ENCODE measurements at places on chromosomes 6 and 20.

DNA sequence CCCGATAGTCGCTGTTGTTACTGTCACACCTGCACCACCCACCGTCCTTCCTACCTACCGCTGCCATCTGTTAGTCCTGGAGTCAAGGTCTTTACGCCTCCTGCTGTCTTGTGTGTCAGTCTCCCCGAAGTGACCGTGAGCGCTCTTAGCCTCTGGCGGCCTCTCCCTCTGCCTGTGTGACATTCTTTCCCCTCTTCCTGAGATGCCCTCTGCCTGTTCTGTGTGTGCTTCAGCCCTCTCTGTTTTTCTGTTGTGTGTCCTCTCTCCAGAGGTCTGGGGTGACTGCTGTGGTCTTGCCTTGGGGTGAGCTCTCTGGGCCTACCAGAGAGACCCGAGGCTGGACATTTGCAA, 54.9 kb downstream of the TCP11 start:
- DNase-seq = no peak

GRCh38 chr6:30691208-30691847, 544 bp upstream of the NRM start:
- no peak for DNase-seq

DNA sequence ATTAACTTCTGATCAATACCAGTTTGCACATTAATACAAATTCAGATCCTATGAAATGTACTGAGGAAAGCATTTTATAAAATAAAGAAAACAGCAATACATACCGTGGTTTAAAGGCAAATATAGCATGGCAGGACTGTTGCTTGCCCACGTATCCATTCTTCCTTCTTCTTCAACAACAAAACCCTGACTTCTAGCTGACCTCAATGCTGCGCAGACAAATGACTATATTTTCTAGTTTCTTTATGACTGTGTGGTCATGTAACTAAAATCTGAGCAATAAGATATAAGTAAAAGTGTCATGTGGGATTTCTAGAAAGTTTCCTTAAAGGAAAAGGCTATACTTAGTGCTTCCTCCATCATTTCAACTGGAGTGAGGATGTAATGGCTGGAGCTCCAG, 85.0 kb downstream of the CDC40 start:
- DNase-seq = no peak

DNA sequence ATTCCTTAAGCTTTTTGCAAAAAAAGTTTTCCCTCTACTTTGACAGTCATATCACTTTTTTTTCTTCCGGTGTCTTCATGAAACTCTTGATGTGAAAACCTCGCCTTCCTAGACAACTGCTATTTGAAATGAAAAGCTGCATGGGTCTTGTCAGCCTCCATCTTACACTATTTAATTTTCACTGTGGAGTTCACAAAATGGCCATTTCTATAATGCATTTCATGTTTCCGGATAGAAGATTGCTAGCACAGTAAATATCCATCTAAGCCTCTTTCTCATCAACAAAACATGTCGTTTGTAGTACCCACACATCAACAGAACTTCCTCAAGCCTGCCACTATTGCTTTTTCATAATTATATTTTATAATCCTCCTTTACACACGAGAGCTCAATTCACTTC, 204.9 kb upstream of the ID4 start:
- DNase-seq = no peak

- no peak for DNase-seq
Measured at GRCh38 chr6:111588366-111588765, 17.3 kb downstream of the TRAF3IP2 start.

- DNase-seq = no peak
Measured at GRCh38 chr20:56736285-56736857, 107.3 kb downstream of the TFAP2C start.

DNA sequence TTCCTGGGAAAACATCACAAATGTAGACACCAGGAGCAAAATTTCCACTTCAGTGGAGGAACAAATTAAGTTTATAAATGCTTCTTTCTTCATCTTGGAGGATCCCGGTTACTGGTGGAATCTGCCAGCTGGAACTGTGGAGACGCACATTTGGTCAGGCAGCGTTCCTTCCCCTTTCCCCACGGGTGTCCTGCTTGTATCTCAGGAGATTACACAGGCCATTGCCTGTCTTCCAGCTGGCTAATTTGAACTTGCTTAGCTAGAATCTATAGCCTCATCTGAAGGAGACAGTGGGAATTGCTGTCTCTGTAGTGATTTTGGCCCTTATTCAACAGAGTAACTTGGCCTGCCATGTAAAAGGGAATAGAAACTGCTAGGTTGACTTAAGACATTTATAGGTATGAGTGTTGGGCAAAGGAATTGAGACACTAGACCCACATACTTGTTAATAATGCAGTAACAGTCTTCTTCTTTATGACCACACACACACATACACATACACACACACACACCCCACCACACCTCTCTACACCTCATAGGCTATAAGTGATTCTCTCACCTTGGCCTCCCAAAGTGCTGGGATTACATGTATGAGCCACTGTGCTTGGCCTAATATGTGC, 34.4 kb downstream of the TSBP1 start:
- no peak for DNase-seq
